ENCODE measurements at places on chromosomes 12 and 14. TPM values are rescaled to one million over a fixed set of nuclear protein-coding genes. Genes with fewer than 3 reads are reported as not detected.

The PTMS gene
- total RNA-seq = 1,005 TPM

The SALL2 gene
- 0.72 TPM for total RNA-seq

The TAS2R46 gene
- total RNA-seq = not detected

The PTGER2 gene
- 4.2 TPM for total RNA-seq

The PLEKHD1 gene
- total RNA-seq = 0.02 TPM

The IL26 gene
- not detected for total RNA-seq

The MYO1A gene
- 0.10 TPM for total RNA-seq

The SLC25A47 gene
- not detected for total RNA-seq

The GLS2 gene
- 0.11 TPM for total RNA-seq

The NGB gene
- total RNA-seq = not detected

The CFAP251 gene
- total RNA-seq = 1.3 TPM

The SCYL2 gene
- 18.4 TPM for total RNA-seq

The OR4E2 gene
- total RNA-seq = not detected

The FGF23 gene
- not detected for total RNA-seq

The SLC7A7 gene
- total RNA-seq = 24.0 TPM

The WSCD2 gene
- not detected for total RNA-seq

The EFS gene
- total RNA-seq = not detected

The CNTN1 gene
- 59.8 TPM for total RNA-seq

The SUSD6 gene
- 7.7 TPM for total RNA-seq

The CTSG gene
- total RNA-seq = not detected

The CLIP1 gene
- total RNA-seq = 42.8 TPM

The WNT5B gene
- total RNA-seq = 2.0 TPM

The ARF3 gene
- total RNA-seq = 151 TPM

The LTBR gene
- 239 TPM for total RNA-seq

The FAM222A gene
- 6.0 TPM for total RNA-seq

The DHRS2 gene
- 6.0 TPM for total RNA-seq

The PLEKHH1 gene
- total RNA-seq = 2.7 TPM

The SERPINA12 gene
- total RNA-seq = not detected
